Kidney (tissue), 22 donors: ENCODE measurements at places on chromosomes 7 and 10.

DNA sequence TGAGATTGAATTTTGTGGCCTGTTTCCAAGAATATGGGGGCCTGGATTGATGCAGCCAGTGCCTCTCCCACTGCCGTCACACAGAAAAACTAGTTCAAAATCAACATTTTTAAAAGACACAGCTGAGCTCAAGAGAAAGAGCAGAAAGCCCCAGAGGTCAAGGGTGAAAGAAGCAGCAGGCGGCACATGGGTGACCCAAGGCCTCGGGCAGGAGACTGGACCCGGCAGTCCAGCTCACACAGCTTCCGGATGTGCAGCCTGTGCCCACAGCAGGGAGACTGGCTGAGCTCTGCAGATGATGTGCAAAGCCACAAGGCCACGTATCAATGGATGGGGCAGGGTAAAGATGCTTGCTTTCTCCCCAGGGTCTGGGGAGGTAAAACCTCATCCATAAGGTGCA, 50.4 kb upstream of the RNF32 start:
- DNase-seq: no peak

DNA sequence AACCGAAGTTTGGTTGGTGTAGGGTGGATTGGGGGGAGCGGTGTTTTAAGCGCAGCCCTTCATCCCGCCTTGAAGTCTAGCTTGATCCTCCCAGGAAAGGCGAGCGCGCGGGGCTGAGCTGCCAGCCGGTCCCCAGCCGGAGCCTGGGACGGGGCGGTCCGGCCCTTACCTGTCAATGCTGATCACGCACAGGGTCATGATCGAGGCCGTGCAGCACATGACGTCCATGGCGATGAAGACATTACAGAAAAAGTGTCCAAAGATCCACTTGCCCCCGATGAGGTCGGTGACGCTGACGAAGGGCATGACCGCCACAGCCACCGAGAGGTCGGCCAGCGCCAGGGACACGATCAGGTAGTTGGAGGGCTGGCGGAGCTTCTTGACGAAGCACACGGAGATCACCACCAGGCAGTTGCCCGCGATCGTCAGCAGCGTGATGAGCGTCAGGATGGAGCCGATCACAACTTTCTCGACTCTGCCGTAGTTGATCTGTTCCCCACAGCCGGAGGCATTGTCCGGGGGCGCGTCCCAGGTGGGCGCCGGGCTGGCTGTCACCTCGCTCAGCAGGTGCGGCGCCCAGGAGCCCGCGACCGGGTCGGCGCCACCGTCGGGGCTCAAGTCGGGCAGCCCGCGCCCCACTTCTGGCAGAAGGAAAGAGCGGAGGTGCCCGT, 740 bp downstream of the HTR7 start:
- peak; percentile 47 for DNase-seq

- DNase-seq: peak; percentile 42
These were observed 1.5 kb downstream of the IPMK start for GRCh38 chr10:58266003-58266825.

- DNase-seq: no peak
These were observed 63.0 kb downstream of the HDAC9 start for GRCh38 chr7:18558503-18558902.

- no peak for DNase-seq
These were observed 64.9 kb upstream of the FZD8 start for GRCh38 chr10:35706959-35707358.

- no peak for DNase-seq
These were observed 8.2 kb upstream of the GPAM start for GRCh38 chr10:112191791-112192190.

DNA sequence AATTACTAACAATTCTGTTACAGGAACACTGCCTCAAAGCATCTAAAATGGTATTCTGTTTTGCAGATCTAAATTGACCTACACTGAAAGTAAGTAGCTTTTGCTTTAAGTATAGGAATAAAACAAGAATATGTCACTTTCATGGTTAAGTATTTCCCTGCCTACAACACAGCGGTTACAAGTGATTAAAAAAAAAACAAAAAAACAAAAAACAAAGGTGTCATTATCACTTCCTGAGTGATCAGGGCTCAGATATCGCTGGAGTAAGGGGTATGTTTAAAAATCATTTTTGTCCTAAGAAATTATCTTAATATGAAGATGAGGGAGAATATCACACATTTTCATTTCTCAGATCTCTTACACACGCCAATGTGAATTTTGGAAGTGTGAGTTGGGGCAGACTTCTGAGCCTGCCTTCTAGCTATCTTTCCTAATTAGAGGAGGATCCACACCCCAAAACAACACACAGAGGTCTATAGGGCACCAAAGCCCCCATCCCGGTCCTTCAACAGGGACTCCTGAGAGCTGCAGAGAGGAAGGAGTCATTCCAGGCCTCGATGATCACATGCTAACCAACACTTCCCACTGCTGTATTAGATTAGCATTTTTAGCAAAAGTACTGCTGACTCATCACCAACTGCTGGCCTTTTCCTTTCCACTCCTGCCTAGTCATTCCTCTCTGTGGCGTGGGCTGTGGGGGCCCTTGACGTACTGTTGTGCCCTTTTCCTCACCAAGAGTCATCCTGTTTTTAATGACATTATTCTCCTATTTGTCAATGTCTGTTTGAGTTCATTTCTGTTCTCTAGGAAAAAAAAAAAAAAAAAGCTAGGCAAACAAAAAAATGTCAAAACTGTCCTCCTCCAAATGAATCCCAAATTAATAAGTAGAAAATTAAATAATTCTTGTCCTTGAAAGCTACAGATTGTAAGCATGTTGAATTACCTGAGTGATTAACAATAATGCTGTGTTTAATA, 31.2 kb downstream of the PRTFDC1 start:
- no peak for DNase-seq

DNA sequence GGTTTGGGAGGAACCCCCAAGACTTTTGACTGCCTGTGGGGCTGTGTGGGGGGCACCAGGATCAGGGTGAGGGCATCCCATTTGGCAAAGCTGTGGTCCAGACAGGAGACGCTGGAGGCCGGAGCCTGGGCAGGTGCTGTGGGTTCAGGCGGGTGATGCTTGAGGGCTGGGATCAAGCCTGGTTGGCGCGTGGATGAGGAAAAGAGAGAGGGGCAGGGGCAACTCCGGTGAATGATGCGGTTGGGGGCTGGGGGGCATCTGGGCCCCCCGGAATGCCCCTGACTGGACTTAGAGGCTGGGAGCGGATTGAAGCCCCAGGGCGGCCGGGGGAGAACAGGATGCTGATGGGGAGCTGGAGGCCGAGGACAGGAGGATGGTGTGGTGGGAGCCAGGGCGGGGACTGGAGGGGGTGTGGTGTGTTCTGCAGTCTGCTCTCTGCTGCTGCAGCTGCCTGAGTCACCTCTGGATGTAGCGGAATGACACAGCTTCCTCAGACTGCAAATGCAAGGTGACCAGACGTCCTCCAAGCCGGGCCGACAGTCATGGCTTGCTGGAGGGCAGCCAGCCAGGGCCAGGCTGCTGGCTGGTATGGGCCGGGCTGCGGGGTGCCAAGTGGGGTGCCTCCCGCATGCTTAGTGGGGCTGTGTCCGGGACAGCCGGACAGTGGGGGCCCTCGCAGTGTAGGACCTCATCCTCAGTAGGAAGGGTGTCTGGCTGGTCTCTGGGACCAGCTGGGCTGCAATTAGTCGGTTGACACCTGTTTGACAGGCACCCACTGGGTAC, 3.2 kb downstream of the MAFK start:
- DNase-seq: no peak

DNA sequence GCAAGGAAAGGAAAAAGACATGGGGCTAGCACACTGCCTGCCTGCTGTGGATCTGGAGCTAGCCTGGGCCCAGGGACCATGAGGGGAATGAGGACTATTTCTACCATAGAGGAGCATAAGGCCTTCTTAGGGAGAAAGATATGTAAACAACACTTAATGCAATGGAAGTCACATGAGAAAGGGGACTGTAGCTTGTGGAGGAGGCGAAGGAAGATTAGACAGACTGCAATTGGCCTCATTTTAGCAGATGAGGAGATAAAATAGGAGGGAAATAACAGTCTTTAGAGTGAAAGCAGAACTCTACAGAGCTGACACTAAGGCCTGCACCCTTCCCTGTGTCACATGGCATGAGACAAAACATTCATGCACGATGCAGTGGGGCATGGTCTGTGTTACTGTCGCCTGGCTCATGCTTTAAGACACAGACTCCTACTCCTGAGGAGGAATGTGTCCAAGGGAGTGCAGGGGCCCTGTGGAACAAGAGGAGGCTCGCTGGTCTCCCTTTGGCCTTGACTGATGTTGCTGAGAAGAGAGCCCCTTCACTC, 829.3 kb upstream of the IGFBP3 start:
- DNase-seq: no peak

GRCh38 chr7:780081-780480, 52.2 kb upstream of the SUN1 start:
- no peak for DNase-seq

DNA sequence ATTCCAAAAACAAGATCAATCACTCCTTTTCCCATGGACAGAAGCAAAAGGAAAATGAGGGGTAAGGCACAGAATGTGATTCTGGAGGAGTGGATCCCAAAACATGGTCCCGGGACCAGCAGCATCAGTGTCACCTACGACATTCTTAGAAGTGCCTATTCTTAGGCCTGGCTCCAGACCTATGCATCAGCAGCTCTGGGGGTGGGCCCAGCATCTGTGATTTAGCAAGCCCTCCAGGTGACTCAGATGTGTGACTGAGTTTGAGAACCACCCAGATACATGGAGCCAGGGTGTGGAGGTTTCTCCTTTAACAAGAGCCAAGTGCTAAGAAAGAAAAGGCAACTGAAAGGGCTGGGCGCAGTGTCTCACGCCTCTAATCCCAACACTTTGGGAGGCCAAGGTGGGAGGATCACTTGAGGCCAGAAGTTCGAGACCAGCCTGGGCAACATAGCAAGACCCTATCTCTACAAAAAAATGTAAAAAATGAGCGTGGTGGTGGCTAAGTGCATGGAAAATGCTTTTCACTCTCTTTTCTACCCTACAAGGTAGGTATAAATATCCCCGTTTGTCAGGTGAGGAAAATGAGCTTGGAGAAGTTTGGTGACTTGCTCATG, 17.1 kb upstream of the ARPC1A start:
- DNase-seq: no peak

DNA sequence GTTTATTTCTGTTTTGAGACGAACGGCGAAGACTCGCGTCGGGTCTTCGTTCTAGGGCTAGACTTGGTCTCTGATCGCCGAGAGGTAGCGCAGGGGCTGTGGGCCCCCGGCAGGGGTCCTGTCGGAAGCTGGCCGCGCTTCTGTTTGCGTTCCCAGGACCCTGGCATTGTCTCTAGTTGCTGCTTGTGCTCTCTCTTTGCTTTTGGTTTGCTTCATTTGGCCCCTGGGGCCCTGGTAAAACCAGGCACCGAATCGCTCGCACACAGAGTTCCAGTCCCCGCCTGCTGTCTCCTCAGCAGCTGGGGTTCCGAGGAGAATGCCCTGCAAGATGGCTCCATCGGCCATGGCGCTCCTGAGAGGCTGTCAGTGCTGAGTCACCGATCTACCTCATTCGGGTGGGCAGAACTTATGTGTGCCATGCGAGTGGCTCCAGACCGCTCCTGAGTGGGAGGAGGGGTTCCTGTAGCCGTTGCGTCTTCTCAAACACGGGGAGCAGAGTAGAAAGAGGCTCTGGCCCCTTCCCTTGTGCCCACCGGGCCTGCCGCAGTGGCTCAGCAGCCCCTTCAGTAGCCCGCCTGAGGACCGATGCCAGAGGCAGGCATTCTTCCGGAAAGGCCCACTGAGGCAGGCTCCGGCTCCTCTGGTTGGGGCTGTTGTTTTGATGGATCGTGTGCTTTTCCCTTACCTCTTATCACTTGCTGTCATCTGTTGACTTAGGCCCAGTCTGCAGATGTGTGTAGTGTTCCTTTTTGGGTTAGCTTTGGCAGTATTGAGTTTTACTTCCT, 826 bp downstream of the CHPF2 start:
- DNase-seq: peak; percentile 57

- DNase-seq: no peak
These were observed 417.9 kb upstream of the LRGUK start for GRCh38 chr7:133709036-133709880.

GRCh38 chr7:106625678-106626301, 35.2 kb downstream of the CCDC71L start:
- no peak for DNase-seq

DNA sequence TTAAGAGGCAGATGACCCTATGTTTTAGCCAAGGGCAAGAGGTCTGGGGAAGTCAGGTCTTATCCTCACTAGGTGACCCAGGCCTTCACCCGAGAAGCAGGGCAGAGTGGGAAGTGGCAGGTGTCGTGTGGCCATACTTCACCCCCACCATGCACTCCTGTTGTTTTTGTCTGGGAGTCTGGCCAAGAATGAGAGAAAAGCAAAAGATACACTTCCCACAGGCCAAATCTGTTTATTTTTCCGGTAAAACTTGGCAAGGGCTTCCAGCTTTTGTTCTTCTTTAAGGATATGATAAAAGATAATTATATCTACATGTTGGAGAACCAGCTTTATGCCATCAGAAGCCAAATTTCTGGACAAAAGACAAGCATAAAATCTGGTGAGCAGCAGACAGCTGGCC, 137.4 kb upstream of the CDC14C start:
- DNase-seq: no peak

- no peak for DNase-seq
These were observed 88.6 kb upstream of the ZNF716 start for GRCh38 chr7:57361406-57361805.

GRCh38 chr10:3803295-3803926, 18.4 kb upstream of the KLF6 start:
- no peak for DNase-seq

- no peak for DNase-seq
These were observed 58.0 kb downstream of the CREM start for GRCh38 chr10:35184527-35185171.

DNA sequence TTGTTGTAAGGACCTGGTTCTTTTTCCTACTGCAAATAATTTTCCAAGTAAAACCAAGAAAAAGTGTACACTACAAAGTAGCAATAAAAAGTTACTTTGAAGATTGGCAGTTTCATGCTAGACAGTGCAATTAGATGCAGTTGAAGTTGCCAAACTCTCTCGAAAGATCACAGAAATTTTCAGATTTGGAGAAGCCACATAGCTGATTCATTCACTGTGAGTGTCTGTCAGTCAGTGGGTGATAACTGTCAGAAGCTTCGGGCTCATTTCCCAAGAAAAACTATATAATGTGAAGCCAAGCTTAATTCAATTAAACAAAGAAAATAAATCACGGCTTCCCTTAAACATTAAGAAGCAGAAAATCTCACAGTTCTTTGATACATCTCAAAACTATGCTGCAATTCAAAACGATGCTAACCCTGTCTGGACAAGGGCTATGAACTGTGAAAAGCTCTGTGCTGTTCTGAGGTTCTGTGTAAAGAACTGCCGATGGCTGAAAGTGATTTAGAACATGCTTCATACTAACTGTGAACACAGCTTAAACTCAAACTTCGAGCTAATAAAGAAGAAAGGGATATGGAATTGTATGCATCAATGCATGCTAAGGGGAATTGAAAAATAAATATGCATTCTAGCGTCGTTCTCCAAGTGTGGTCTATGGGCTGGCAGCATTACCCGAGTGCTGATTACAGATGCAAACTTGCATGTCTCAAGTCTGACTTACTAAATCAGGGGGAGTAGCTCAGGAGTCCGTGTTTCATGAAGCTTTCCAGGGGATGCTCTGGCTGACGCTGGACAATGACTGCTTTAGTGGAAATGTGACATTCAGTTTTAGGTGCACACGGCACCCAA, 557.4 kb downstream of the CALN1 start:
- DNase-seq: no peak
